ENCODE measurements at places on chromosomes 4 and X. TPM values are rescaled to one million over a fixed set of nuclear protein-coding genes. Genes with fewer than 3 reads are reported as not detected.

DNA sequence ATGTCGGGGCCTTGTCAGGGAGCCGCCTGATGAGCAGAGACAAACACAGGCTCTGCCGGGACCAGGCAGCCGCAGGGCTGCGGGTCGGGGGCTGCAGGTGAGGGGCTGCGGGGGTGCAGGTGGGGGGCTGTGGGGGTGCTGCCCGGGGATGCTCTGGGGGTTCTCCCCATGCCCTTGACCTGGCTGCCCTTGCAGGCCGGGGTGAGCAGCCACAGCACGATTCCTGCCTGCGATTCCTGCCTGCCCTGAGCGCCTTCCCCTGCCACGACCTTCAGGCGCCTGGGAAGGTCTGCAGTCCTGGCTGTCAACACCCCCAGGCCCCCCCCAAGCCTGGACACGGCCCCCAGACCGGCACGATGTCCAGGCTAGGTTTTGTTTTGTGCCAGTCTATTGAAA, 106.3 kb downstream of the FAM53A start:
- DNase-seq: no peak

DNA sequence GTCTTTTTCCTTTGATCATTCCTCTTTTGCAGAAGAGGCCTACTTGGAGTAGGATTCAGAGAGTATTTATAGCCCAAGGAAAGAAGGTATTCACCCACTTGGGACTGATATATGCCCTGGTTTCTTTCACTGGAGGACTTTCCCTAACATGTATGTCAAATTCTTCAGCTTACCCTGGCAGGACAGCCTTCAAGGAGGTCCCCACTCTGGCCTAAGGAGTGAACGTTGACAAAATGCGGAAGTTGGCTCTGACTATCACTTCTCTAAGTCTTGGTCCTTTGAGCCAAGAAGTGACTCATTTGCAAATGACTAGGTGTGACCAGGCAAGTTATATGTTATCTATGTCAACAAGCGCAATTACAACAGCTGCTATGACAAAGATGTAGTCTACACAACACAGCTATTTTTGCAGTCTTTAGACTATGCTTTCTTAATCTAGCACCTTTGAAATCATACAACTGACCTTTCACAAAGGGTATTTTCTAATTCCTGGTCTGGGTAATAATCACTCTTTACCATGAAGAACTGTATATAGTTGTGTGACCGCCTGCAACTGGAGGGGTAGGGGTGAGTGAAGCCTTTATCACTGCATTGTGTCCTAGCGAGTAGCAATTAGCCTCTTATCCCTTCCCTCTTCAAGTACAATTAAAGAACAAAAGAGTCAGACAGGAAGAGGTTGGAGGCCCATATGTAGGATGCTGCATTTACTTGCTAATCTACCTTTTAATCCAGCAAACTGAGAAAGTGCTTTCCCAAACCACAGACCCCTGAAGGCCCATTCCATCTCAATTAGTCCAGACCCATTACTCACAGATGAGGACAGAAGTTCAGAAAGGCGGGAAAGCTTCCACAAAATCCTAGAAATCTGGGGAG, 50.1 kb downstream of the RASGEF1B start:
- DNase-seq: peak; percentile 89

- DNase-seq: no peak
Measured at GRCh38 chrX:24482823-24483415, 17.8 kb downstream of the PDK3 start.

DNA sequence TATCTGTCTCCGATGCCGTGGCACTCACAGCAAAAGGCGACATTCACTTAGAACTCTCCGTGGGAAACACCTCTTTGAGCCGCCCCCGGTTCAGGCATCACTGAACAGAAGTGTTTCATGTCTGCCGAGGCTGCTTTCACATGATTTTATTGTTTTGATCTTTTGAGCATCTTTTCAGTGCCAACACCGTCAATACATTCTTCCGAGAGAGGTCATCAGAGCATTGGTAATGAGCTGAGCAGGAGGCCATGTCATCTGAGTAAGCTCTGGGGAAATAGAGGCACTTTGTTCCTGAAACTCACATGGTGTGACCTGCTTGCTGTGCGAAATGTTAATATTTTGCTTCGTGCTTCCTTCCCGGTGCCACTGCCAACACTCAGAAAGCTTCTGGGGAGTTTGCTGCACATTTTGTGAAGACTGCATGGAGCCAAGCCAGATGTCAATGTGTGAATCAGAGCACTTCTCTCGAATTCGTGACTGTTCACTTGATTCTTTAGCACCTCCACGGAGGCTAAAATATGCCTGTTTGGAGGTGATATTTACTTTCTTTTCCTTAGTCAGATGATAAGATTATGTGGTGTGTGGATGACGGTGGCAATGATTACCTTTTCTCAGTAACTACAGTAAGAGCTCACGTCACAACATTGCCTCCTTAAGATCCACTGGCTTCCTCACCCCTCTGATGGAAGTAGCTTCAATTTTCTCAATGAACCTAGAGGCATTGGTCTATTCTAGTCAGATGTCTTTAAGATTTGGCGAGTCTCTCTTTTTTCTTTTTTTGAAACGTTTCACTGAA, 222.3 kb upstream of the HS3ST1 start:
- peak; percentile 50 for DNase-seq

- no peak for DNase-seq
Measured at GRCh38 chr4:4874254-4874653, 14.8 kb downstream of the MSX1 start.

DNA sequence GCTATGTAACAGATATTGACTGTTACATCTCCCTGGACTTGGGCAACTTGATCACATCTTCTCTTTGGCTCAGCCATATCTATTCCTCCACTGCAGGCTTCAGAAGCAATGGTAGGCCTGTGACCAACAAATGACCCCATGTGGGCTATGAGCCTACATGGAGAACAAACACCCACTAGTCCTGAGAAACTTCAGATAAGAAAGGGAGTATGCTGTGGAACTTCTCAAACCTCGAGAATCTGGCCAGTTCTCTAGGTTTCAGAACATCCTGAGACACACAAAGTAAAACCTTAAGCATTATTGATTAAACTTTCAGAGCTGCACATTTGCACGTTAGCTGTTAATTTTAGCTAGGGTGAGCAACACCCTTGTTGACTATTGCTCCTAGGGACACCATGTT, 16.3 kb downstream of the RBMX2 start:
- no peak for DNase-seq

SORBS2 gene
- total RNA-seq: 3.6 TPM

HTN1 gene
- total RNA-seq: not detected
